ENCODE measurements at places on chromosomes 3 and 15.
A peak's percentile ranks its signal among the peaks of the same experiment; 100 is the strongest.

GRCh38 chr15:31069360-31070000 lies 32.0 kb downstream of the TRPM1 start:
- H3K4me1 ChIP-seq, result no peaks in the 10 kb centered on the region
- H3K27me3 ChIP-seq, result no peaks in the 10 kb centered on the region
- no peak overlapping the region for H3K4me3 ChIP-seq
- no peak for DNase-seq
- H3K36me3 ChIP-seq, result no peaks in the 10 kb centered on the region

- no peak for DNase-seq
- no peaks in the 10 kb centered on the region for H3K27me3 ChIP-seq
- H3K36me3 ChIP-seq, result no peaks in the 10 kb centered on the region
- no peak overlapping the region for H3K27ac ChIP-seq
- no peaks in the 10 kb centered on the region for H3K4me1 ChIP-seq
These were observed 193.6 kb downstream of the TP63 start for GRCh38 chr3:189824629-189825312.

DNA sequence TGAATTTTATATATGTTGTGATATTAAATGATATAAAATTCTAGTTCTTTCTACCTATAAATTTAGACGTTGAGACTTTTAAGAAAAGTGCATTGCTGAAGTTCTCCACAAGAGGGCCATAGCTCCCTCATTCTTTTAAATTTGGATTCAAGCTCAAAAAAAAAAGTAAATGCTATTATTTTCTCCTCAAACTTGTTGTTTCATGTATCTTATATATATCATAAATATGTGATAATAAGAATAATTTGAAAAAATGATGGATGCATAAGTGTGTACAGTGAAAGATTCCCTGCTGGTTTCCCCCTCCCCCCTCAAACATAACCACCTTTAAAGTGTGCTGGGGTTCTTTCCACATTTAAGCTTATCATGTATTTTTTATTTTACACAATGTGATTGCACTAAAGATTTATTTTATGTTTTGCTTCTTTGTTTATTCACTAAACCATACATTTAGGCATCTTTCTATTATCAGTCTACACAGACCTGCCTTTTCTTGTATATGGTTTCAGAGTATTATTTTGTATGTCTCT lies 769.4 kb upstream of the GOLIM4 start:
- no peaks in the 10 kb centered on the region for H3K4me1 ChIP-seq
- H3K4me3 ChIP-seq, result no peak overlapping the region
- H3K27ac ChIP-seq, result no peak overlapping the region
- no peaks in the 10 kb centered on the region for H3K27me3 ChIP-seq

DNA sequence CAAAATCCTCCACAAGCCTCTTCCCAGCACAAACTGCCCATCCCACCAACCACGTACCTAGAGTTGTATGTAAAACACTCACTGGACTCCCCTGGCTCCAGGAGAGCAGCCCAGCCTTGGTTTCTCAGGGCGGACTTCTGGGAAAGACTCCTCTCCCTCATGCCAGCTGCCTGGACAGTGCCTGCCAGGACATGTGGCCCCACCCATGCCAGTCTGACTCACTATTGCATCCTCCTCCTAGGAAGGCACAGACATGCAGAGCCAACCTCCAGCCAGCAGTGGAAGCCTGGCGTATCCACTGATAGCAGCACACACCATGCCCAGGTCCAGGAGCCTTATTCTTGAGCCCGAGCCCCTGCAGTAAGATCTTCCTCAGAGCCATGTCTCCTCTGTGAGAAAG lies 8.6 kb downstream of the PKM start:
- H3K4me1 ChIP-seq, result peaks cover 32% of the 10 kb centered on the region
- peaks cover 52% of the 10 kb centered on the region for H3K36me3 ChIP-seq
- H3K27ac ChIP-seq, result no peak overlapping the region

DNA sequence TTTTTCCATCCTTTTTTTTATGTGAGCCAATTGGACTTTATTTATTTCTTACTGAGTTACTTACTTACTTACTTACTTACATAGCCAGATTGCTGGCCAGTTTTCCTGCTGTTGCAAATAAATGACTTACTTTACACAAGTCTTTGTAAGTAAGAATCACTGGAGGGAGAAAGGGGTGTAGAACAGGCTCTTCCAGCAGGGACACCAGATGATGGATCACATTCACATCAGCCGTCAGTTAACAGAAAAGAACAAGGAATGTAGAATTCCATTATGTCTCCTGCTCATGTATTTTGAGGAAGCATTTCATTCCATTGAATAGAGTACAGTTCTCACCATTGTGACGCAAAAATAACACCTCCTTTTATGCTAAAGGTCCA lies 188.6 kb downstream of the FNDC3B start:
- no peaks in the 10 kb centered on the region for H3K4me1 ChIP-seq
- no peak overlapping the region for H3K27ac ChIP-seq
- no peaks in the 10 kb centered on the region for H3K27me3 ChIP-seq
- H3K36me3 ChIP-seq, result no peaks in the 10 kb centered on the region
- no peak for DNase-seq

- H3K4me3 ChIP-seq, result no peak overlapping the region
- no peaks in the 10 kb centered on the region for H3K27me3 ChIP-seq
- no peak for DNase-seq
- no peak overlapping the region for H3K27ac ChIP-seq
These were observed 66.9 kb downstream of the CEP63 start for GRCh38 chr3:134552784-134553183.

GRCh38 chr3:172669021-172669420 lies 41.8 kb downstream of the NCEH1 start:
- H3K27me3 ChIP-seq, result no peaks in the 10 kb centered on the region
- H3K4me3 ChIP-seq, result no peak overlapping the region
- no peaks in the 10 kb centered on the region for H3K36me3 ChIP-seq
- no peaks in the 10 kb centered on the region for H3K4me1 ChIP-seq
- no peak for DNase-seq
- H3K27ac ChIP-seq, result no peak overlapping the region

DNA sequence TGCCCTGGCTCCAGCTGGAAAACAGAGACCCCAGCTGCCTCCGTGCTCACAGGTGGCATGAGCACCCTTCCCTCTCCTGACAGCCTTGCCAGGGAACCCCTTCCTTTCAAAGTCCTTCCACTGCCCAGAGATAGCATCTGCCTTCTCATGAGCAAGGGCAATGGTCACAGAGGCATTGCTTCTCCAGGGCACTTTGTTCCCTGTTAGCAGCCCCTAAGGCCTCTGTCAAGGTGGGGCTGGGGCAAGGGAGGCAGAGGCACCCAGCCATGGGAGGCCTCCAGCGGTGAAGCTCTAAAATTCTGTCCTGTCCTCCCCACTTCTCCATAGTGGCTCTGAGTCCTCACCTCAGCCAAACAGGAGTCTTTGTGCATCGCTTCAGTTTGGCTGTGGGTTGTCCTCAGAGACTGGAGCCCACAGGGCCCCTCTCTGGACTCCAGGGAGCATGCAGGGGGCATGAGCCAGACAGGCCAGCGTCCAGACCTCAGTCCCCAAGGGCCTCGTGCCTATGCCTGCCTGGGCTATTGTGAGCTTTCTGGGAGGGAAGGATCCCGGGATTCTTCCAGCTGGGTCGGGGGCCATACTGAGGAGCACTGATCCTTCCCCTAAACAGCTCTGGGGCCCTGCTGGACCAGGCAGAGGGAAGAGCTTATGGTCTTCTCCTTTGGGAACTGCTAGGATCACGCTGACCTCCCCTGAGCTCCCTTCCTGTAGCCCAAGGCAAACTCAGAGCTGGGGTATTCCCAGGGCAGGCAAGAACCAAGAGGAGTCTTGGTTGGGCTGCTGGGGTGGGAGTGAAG lies 106.6 kb downstream of the DNAJB8 start:
- H3K36me3 ChIP-seq, result peaks cover 16% of the 10 kb centered on the region
- H3K4me1 ChIP-seq, result no peaks in the 10 kb centered on the region
- no peak overlapping the region for H3K4me3 ChIP-seq
- DNase-seq, result no peak
- no peak overlapping the region for H3K27ac ChIP-seq

GRCh38 chr3:187748050-187748481 lies 2.8 kb upstream of the BCL6 start:
- H3K36me3 ChIP-seq, result no peaks in the 10 kb centered on the region
- peak; percentile 88 for DNase-seq
- H3K27ac ChIP-seq, result no peak overlapping the region
- H3K4me3 ChIP-seq, result no peak overlapping the region
- H3K27me3 ChIP-seq, result no peaks in the 10 kb centered on the region

DNA sequence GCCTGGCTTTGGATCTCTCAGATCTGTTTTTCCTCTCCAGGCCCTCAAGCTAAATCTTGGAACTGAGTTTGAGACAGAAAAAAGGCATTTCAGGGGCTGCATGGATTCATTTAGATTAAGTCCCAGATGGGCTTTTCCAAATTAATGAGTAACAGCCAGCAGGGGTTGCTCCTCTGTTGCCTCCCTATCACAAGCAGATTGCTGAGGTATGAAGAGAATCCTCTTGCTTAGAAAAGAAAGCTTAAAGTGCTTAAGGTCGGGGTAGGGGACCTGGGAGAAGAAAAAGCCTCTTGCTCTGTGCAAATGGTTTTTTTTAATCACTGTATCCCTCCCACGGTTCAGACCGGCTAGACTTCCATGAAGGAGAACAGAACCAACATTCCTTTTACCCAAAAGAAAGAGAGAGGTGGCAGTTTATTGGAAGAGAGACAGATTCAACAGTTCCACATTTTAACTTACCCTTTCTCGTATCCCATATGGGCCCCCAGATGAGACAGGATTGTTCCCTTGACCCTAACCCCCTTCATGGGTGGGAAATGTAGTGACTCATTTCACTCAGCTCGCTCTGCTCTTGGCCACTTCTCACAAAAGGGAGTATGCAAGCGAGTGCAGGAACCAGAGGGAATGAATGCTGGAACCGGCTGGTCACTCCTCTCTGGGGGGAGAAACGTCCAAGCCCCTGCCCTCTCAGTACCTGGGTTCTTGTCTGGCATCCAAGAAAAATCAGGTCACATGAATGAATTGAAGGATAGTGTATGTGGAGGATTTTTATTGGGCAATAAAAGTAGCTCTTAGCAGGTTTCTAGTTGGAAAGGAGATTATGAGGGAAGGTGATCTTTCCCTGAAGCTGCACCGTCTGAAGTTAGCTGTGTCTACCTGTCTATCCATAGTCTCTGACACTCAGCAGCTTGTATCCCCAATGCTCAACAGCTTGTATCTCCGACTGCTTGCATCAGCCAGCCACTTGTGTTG lies 745.2 kb downstream of the SI start:
- no peak overlapping the region for H3K27ac ChIP-seq
- no peak overlapping the region for H3K4me3 ChIP-seq

DNA sequence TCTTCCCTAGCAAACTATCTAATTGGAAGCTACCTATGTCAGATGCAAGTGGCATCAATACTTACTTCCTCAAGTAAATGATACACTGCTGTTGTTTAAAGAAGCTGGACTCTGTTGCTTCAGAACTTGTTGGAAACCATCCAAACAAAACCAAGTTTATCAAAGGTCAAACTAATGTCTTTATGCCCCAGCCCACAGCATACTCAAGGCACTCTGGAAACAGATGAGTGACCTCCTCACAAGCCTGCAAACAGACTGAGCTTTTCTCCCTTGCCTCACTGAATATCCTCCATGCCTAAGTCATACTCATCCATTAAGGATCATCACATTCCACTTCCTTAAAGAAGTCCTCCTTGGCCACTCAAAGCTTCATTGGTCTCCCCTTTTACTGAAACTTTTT lies 107.4 kb upstream of the ACP3 start:
- no peaks in the 10 kb centered on the region for H3K4me1 ChIP-seq
- no peaks in the 10 kb centered on the region for H3K36me3 ChIP-seq
- DNase-seq, result no peak
- no peak overlapping the region for H3K4me3 ChIP-seq
- H3K27me3 ChIP-seq, result no peaks in the 10 kb centered on the region

- no peaks in the 10 kb centered on the region for H3K4me1 ChIP-seq
- no peak for DNase-seq
- no peak overlapping the region for H3K4me3 ChIP-seq
- H3K27me3 ChIP-seq, result no peaks in the 10 kb centered on the region
- H3K27ac ChIP-seq, result peak overlapping the region; percentile 2
- H3K36me3 ChIP-seq, result peaks cover 69% of the 10 kb centered on the region
These were observed 9.2 kb downstream of the ST6GAL1 start for GRCh38 chr3:186939536-186939935.

DNA sequence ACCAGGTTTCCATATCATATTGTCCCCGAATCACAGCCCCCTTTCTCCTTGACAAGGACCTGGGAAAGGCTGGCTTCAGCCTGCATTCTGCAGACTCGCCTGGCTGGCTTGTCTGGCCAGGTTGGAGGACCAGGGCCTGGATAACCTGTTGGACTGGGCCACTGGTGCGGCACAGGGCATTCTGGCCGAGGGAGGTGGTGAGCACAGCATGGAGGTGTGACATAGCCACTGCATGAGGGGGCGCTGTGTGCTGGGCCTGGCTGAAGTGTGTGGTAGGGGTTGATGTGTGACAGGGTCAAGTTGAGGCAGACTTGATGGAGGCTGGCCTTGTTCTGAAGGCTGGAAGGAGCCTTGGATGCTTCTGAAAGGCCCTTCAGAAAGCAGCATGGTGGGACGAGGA lies 2.9 kb downstream of the ESYT3 start:
- peaks cover 13% of the 10 kb centered on the region for H3K4me1 ChIP-seq
- H3K36me3 ChIP-seq, result no peaks in the 10 kb centered on the region
- no peak overlapping the region for H3K4me3 ChIP-seq
- DNase-seq, result no peak
- H3K27me3 ChIP-seq, result no peaks in the 10 kb centered on the region

DNA sequence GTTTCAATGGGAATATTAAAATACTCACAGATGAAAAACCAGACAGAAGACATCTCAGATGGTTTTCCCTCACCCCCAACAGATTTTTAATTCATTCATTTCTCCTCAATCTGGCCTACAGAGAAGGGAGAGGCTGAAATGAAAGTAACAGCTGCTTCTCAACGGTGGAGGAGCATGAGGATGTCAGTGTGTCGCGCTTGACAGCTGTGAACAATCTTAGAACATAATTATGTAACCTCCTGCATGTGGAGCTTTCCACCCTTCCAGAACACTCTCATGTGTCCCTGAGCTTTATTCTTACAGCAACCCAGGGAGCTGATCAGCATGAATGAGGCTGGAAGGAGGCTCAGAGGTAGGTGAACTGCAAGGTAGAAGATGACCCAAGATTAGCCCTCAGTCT lies 52.7 kb downstream of the MB21D2 start:
- no peak for DNase-seq
- peaks cover 3% of the 10 kb centered on the region for H3K27me3 ChIP-seq
- no peaks in the 10 kb centered on the region for H3K36me3 ChIP-seq
- H3K4me3 ChIP-seq, result no peak overlapping the region
- no peaks in the 10 kb centered on the region for H3K4me1 ChIP-seq

GRCh38 chr3:144033240-144033589 lies 61.6 kb downstream of the DIPK2A start:
- H3K27ac ChIP-seq, result no peak overlapping the region
- DNase-seq, result no peak
- H3K27me3 ChIP-seq, result no peaks in the 10 kb centered on the region
- H3K4me3 ChIP-seq, result no peak overlapping the region
- H3K4me1 ChIP-seq, result peaks cover 12% of the 10 kb centered on the region
- H3K36me3 ChIP-seq, result no peaks in the 10 kb centered on the region
